Right hindlimb (tissue), 1 donor: ENCODE measurements at places on chromosomes 12 and 14.

DNA sequence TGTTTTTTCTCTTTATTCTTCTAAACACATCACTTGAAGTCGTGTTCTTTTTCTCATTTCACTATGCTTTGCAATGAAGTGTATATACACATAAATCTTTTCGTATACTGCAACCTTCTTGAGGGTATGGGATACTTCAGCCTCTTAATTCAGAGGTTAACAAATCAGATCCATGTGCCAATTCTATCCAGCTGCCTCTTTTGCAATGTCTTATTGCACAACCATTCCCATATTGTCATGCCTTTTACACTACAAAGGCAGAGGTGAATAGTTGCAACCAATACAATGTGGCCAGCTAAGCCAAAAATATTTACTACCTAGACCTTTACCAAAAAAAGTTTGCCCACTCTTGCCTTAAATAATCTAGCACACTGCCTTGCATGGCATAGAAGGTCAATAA lies 224.5 kb upstream of the FOXG1 start:
- no peak for DNase-seq

DNA sequence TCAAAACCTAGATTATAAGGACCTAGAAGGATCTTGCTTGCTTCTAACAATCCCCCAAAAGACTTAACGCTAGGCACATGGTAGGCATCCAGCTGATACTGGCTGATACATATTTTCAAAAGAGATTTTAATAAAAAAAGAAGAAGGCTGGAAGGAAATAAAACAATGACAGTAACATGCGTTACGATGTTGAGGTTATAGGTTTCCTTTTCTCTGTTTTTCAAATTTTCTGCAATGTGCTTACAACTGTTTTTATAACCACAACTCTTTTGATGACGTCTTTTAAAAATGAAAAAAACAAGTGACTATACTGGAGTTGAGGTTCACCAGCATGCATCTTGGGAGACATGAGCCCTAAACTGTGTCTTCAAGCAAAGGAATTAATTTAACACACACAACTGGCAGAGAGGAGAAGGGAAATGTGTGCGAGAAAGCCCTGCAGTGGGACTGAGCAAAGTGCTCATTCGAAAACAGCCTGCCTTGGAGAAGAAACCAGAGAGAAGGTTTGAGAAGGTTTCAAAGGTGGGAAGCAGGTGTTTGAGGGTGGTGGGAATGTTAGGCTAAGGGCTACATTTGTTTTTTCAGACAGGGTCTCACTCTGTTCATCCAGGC lies 80.4 kb downstream of the DUSP16 start:
- DNase-seq, result no peak

GRCh38 chr12:78483767-78484315 lies 380.7 kb upstream of the SYT1 start:
- no peak for DNase-seq

DNA sequence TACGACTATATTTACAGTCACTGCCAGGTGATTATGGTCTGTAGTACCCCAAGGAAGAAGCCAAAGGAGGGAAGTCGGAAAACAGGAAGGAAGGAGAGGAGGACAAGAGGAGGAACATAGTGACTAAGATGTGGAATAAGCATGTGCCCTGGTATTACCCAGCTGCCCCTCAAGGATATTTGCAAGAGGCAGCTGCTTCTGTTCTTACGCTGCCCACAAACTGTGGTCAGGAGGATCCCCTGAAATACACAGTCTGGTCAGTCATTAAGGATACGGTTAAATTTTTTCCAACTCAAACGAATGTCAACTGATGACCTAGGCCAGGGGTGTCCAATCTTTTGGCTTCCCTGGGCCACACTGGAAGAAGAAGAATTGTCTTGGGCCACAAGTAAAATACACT lies 126.5 kb downstream of the CMAS start:
- DNase-seq, result no peak

DNA sequence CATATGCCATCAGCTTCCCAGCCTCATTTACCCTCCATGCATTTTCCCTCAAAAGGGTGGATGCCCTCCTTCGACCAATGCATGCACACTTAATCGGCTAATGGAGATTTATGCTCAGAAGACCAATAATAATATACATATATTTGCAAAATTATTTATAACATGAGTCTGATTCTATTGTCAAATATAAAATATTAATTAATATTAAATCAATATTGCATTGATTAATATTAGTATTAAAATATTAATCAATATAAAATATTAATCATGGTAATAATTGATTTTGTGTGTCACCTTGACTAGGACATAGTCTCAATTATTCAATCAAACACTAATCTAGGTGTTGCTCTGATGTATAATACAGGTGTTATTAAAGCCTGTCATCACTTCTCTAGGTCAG lies 1282.5 kb downstream of the TMEM121 start:
- no peak for DNase-seq

GRCh38 chr14:85536833-85537190 lies 6.9 kb downstream of the FLRT2 start:
- no peak for DNase-seq
